T-helper 22 cell (primary cell): ENCODE measurements at places on chromosomes 1 and 21.

DNA sequence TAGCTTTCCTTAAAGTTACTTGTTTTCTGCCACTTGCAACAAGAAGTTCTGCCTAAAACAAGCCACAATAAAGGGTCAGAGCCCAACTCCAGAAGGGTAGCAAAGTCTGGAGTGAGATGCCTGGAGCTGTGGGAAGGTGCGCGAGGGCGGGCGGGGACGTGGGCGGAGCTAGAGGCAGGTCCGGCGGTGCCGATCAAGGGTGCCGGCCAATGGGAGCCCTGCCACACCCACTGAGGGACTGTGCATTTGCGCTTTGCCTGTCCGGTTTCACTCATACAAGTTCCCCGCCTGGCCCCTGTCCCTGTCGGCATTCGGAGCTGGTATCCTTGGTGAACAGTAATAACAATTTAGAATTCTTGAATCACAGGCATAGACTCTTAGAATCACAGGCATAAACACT is 732.4 kb downstream of the MATN1 start:
- no peak for DNase-seq

GRCh38 chr21:30829659-30830058 is at the start of gene KRTAP7-1:
Gene KRTAP7-1 (minus strand): TSS chr21:30829759. CDS start chr21:30829698, 61 bp downstream.
- DNase-seq = no peak

- no peak for DNase-seq
These were observed 1.6 kb downstream of the GNPAT start for GRCh38 chr1:231242516-231243198.

DNA sequence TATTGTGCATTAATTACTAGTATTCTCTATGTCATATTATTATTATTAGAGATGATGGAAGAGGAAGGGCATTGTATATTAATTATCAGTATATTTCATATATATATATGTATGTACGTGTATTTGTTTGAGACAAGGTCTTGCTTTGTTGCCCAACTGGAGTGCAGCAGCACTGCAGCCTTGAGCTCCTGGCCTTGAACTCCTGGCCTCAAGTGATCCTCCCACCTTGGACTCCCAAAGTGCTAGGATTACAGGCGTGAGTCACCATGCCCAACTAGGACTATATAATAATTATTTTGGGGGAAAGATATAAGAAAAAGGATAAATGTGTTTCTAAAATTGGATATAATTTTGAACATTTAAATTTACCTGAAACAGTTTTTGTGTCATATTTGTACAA is 63.2 kb upstream of the USP24 start:
- DNase-seq = no peak

- DNase-seq = no peak
These were observed 19.5 kb upstream of the PADI6 start for GRCh38 chr1:17352419-17352909.

DNA sequence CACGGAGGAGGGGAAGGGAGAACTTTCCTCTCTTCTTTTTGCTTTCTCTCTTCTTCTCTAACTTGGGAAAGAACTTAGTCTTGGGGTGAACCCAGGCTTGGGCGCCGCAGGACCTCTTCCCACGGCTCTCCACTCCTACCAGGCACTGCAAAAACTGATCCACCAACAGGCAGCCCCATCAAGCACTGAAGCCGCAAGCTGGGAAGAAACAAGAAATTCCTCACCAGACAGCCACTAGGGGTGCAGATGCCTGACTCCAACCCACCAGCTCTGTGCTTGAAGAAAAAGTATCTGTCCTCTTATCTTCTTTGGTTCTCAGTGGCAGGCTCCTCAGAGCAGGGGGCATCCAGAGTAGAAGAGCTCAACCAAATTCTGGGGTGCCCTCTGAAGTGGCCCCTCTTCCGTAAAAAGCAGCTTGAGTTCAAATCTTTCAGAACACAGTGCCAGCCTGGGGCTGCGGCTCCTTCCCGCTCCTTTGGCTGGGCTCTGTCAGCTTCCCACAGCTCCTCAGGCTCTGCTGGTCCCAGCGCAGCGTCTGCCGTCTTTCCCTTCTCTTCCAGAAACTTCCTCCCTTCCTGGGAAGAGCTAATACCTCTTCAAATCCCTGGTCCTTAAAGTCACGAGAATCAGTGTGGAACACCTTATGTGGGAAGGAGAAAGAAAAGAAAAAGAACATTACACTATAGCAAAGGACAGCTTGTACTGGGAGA is 2.4 kb downstream of the SLC41A1 start:
- no peak for DNase-seq

GRCh38 chr1:8424539-8425116 is 106.7 kb downstream of the SLC45A1 start:
- peak; percentile 38 for DNase-seq

DNA sequence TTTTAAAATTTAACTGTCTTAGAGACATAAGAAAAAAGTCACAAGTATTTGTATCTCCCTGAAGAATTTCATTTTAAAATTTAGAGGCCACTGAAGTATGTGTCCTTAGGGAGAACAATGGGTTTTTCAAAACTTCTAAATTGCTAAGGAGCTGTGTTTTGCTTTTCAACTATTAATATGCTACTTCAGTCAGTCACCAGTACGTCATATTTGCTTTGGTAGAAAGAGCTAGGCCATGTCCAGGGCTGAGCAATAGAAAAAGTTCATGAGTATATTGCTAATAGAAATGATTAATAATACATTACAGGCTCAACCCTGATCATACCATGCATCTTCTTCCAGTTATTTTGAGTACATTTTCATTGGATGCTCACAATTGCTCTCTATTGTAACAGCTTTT is 1.7 kb upstream of the SGIP1 start:
- DNase-seq = no peak

DNA sequence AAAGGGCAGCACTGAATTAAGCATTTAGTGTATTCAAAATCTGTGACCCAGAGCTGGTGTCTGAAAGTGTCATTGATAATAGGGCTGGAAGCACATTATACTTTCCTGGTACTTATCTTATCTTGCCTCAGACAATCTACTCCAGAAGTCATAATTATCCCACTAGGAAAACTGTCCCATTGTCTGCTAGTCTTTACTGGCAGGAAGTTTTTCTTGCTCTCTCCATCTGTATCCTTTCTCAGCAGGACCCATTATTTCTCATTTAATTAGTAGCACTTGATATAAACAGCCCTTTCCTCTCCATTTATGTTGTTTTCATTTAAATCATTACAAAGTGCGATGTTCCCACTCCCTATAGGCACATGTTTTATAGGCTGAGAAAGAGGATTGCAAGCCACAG is 36.5 kb upstream of the BARHL2 start:
- DNase-seq = no peak

DNA sequence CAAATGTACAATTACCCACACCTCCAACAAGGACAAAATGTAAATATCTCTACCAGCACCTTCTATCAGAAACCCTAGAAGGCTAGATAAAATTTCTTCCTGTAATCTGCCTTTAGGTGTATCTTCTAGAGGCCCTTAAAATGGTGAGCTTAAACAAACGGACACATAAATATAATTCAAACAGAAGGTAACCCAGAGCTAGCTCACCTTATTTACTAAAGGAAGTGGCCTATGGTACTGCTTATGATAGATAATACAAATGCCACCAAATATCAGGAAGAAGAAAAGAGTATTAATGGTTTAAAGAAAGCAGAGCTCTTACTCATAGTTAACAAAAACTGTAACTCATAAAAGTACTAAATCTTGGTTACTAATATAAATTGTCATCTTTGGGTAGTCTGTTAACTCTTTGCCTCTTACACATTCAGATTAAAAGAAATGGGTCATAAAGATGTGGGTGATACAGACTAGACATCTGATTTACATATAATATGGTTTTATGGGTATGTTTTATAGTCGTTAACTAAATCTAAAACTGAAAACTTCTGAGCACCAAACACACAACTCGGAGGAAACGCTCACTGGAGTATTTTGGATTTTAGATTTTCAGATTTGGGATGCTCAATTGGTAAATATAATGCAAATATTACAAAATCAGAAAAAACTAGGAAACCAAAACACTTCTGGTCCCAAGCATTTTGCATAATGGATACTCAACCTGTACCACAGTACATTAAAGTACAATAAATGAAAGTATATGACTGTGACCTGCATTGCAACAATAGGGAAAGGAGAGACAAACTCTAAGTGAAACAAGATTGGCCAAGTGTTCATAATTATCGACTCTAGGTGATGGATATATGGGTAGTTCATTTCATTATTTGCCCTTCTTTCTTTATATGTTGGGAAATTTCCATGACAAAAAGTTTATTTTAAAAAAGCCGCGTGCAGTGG is 23.2 kb downstream of the TRIT1 start:
- no peak for DNase-seq

- no peak for DNase-seq
These were observed 3.0 kb downstream of the RASSF5 start for GRCh38 chr1:206510371-206510770.

DNA sequence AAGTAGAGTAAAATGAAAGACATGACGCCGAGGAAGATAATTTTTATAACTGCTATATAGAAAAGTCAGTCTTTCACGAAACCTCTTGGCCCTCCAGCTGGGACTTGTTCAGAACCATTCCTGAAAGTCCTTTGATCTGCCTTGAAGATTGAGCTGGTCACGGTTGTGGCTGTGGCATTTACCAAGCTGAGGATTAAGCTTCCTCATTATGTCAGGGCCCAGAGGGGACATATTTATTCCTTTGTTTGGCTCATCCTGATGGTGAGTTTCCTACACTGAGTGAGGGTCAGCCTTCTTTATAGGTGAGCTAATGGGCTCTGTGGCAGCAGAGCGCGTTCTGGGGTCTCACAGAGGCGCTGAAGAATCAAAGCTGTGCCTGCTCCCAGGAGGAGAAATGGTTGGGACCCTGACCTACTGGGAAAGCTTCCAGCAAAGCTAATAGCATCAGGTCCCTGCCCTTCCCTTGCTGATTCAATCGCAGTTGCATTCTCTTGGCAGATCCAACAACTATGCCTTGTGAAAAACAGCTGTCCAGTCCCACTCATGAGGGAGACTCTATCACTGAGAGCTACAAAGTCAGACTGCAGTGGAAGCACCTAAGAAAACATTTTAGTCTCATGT is 43.2 kb upstream of the PBX1 start:
- no peak for DNase-seq

DNA sequence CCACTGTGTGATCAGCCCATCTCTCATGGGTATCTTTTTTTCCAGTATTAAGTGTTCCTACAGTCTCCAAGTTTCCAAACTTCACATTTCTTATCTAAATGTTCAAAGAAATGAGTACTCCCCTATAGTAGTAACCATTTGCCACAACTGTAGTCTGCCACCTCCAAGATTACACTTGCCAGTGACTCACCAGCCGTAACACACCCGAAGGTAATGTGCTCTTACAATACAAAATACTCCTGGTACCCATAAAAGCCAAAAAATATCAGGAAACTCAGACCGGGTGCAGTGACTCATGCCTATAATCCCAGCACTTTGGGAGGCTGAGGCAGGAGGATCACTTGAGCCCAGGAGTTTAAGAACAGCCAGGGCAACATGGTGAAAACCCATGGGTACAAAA is 20.5 kb upstream of the ZNF496 start:
- DNase-seq = no peak

DNA sequence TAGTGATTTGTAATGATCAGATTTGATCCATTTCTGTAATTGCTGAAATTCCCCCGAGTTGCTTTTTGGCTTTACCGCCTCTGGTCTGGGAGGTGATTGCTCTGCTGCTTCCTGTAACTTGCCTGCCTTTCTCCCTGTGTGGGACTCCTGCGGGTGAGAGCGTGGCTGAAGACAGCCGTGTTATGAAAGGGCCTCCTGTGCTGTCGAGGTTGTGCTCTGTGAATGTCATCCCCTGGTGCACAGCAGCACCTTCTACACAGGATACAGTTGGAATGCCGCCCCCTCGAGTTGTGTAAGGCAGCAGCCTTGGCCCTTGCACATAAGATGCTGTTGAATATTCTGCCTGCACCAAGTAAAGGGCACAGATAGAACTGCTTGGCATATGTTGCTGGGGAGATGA is 5.9 kb downstream of the SOD1 start:
- no peak for DNase-seq

- no peak for DNase-seq
These were observed 39.7 kb upstream of the IFNLR1 start for GRCh38 chr1:24226749-24227148.

- DNase-seq = no peak
These were observed 18.0 kb downstream of the PTPRU start for GRCh38 chr1:29254346-29254745.

GRCh38 chr1:11380500-11380899 is 98.5 kb upstream of the DISP3 start:
- DNase-seq = no peak

GRCh38 chr1:95089650-95090287 is 17.0 kb upstream of the ALG14 start:
- DNase-seq = no peak

DNA sequence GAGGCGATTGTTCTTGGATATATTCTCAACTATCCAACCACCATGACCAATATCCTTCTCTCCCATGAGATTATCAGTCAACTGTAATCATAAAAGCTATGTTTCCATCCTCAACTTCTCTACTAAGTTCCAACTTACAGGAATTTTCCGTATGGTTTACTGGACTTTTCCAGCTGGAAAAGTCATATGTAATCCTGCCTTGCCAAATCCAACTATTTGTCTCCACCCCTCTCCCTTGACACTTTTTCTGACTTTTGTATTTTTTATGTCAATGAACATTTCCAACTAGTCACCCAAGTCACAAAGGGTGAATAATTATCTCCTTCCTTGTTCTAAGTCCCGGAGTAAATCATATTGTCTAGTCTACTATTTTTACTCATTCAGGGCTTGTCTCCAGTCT is 293.1 kb downstream of the USP25 start:
- no peak for DNase-seq

GRCh38 chr1:77030401-77031105 is 163.3 kb downstream of the ST6GALNAC5 start:
- no peak for DNase-seq

DNA sequence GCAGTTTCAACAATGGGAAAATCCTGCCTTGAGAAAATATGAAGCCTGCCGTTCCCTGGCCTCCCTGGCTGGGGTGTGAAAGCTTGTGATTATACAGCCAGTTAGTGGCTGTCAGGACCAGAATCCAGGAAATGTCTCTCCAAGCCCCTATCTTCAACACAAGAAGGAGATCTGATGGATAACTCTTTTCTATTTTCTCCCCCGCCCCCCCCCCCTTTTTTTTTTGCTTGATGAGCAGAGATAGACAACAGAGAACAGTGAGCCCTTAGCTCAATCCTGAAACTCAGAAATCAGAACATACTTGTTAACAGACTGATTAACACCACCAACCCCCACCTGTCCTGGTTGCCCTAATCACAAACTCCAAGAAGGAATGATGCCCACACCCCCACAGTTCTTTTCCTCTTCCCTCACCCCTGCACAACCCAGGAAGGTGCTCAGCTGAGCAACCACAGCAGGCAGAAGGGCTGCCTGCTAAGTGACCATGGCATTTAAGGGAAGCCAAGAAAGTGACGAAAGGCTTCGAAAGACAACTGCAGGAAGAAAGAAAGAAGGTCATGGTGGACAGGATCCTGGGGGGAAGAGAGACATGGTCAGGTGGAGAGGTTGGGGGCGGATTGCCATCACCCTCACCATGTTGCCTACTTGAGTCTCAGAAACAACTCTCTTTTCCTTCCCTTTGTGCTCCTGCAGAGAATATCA is 12.3 kb upstream of the DENND2D start:
- DNase-seq = no peak

DNA sequence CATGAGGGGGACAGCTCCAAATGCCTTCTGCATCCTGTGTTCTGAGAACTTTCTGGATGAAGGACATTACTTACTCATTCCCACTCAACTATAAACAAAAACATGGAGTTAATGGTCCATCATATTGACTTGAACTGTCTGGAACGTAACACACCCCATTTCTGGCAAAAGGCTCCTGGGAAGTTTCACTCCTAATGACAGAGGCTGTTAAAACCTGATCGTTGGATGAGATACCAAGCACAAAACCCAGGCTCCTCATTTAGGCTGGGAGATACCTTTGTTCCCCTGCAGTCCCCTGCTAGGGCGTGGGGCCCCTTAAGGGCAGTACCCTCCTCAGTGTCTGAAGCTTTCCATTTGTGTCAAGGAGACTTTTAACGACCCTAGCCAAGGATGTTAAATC is 78.9 kb downstream of the RHOU start:
- DNase-seq = no peak
